Inflammatory macrophage treated with lipopolysaccharide for 1 hour (primary cell): ENCODE measurements at places on chromosomes 5 and 9.

GRCh38 chr9:35367451-35367850 lies 122.5 kb upstream of the RUSC2 start:
- no peak for DNase-seq

DNA sequence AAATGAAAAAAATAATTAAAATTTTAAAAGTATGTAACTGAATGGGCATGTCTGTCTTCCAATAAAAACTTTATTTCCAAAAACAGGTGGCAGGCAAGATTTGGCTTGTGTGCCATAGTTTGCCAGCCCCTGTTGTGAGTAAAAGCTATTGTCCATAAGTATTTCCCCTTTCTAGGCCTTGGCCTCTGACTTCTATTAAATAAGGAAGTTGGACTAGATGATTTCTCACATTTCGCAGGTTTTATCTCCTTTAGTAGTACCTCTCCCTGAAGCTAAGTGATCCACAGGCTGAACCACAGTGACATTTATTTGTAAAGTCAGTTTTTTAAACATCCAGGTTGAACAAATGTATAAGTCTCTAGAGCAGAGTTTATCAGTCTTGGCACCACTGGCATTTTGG lies 41.3 kb downstream of the RECK start:
- DNase-seq = peak; percentile 47

DNA sequence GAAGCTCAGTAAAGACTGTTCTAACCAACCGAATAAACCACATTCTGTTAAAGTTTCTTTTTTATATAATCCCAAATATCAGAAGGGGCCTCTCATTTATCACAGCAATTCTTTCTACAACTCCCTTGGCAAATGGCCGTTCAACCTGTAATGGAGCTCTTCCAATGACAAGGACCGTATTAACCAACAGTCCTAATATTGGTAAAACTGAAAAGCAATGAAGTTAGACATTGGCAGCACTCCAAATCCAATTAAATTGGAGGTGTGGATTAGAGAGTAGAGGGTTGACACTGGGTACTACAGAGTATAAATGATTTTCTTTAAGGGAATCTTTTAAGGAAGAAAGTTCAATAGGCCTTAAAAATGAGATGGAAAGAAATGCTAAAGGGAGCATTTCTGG lies 842 bp downstream of the TMED7 start:
- DNase-seq = no peak

- no peak for DNase-seq
Observed at GRCh38 chr5:83540105-83540504, 68.6 kb downstream of the VCAN start.

DNA sequence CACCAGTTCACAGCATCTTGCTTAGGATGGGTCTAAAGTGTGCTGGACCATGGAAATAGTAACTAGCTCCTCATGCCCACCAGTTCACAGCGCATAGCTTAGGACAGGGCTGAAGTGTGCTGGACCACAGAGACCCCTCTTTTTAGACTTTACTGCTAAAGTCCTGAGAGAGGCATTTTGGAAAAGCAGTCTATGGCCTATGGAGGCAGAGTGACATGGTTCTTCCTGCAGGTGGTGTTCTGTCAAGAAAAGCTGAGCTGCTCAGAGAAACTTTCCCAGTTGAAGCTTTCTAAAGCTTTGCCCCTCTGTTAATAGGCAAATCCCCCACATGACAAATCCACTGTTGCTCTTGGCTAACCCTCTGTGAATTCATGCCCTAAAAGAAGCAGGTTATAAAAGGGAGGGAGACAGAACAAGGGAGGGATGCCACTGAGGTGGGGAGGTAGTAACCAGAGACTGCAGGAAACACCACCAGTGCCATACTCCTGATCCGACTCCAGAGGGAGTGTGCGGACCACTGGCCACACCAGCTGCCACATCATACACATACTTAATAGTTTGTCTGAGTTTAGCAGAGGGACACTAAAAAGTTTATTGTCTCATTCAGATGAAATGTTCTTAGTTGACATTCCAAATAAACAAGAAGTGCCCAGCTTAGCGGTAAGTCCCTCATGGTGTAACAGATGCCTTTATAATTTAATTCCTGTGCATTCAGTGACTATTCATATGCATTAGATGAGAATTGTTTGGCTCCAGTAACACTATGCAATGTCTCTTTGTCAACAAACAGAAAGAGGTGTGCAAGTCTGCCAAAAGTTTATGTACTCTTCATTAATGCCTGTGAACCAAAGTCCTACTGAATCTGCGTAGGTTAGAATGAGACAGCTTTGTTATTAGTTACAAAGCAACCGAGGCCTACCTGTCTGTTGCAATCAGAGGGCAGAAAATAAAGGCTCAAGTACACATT lies 236.2 kb upstream of the NFIL3 start:
- DNase-seq = no peak

DNA sequence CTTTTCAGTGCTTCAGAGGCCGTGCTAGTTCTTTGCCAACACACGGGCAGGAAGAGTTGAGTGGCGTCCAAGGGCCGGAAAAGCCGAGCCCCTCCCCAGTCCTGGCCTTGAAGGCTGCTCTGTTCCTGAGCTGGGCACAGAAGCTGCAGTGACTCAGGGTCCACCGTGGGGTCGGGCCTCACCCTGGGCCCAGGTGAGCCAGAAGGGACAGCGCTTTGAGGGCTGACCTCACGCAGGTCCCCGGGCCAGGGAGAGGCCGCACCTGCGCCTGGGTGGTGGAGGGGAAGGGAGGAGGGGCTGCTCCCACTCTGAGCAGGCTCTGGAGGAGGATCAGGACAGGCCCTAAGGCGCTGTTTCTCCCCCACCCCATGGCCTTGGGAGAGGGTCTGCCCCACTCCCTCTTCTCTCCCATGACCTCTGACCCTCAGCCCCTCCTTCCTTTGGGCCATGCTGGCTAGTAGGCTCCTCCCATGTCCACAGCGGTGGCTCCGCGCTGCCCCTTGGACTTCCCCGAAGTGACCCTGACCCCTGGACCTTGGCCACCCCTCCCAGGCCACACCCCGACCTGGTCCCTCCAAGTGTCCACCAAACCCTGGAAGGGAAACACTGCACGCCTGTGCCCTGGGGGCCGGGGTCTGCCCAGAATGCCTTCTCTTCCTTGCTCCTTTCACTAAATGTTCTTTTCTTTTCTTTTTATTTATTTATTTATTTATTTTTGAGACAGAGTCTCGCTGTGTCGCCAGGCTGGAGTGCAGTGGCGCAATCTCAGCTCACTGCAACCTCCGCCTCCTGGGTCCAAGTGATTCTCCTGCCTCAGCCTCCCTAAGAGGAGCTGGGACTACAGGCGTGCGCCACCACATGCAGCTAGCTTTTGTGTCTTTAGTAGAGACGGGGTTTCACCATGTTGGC lies 19.7 kb upstream of the SLC6A19 start:
- DNase-seq = no peak

- DNase-seq = no peak
Observed at GRCh38 chr5:5350101-5350500, 72.4 kb upstream of the ICE1 start.

DNA sequence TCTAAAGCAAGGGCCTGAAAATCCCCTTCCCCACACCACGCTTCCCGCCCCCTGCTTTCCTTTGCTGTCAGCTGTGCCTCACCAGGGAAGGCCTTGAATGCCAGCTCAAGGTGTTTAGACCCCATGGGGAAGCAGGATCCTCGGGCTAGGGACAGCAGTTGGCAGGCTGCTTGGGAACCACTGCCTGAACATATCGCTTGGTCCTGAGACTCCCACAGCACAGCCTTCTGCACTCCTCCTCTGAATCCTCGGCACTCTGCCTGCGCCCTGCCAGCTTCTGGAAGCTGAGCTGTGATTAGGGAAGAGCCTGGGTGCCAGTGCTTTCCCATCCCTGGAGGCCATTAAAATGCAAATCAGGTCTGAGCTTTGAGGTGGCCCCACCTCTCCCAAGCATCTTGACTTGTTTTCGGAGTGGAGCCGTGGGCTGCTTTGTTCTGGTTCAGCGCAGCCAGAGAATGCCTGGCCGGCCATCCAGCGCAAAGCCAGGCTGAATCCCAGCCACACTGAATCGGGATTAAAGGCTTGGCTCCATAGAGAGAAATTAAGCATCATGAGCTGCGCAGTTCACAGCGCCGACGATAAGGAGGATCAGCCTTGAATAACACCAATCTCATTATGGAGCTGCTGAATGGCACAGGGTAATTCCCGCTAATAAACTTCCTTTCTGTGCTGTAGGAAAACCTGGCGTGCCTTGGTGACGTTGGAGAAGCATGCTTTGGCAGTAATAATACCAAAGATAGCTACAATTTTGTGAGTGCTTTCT lies 40.0 kb downstream of the AMBP start:
- no peak for DNase-seq

DNA sequence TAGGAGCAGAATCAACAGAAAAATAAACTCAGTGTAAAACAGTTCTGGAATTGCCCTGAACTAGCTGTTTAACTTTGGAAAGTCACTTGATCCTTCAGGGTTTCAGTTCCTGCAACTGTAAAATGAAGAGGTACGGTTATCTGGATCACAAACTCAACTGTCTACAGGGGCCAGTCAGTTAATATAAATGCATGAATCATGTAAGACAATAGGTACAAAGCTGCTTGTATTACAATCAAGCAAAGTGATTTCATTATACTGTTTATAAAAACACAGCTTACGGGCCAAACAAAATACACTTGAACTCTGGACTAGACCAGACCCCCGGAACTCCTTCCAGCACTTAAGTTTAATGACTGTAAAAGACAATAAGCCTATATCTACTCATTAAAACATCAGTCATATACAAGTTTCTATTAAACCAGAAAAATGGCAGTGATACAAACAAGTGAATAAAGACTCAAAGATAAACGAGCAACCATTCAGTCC lies 73.0 kb downstream of the MRPS27 start:
- DNase-seq = no peak

DNA sequence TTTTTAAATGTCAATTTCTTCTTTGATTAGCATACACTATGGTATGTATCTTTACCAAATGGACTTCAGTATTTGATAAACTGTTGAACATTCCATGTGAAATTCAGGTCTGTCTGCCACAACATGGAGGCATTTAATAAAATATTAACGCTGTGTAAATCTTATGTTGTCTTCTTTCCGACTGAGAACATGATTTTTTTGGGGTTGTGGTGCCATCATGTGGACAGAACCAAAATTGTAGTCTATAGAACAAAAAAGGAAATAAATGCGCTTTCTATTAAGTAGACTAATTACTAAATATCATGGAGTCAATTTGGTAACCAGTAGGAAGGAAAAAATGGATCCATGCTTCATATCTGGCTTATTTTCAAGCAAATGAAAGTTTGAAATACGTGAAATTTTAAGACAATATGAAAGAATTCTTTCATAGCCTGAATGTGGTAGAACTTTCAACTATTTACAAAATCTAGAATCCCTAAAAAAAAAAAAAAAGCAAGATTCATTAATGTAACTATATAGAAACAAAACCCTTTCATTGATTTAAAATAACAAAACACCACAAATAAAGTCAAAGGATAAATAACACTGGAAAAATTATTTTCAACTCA lies 2.8 kb upstream of the PLK2 start:
- DNase-seq = peak; percentile 58

DNA sequence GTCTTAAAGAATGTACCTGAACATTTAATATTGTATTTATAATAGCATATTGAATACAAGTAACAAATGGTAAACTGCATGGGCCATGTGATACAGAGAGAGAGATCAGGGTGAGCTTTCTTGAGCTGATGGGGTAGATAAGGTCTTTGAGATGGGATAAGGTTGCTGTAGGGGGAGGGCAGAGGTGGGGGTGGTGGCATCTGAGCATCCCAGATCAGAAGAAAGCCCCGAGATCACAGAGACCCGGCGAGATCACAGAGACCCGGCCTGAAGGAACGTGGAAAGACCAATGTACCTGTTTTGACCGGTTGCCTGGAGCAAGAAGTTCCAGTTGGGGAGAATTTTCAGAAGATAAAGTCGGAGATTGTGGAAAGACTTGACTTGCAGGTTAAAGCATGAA lies 6.6 kb downstream of the SMARCA2 start:
- DNase-seq = no peak

- no peak for DNase-seq
Observed at GRCh38 chr5:82560561-82560960, 282.4 kb upstream of the RPS23 start.

DNA sequence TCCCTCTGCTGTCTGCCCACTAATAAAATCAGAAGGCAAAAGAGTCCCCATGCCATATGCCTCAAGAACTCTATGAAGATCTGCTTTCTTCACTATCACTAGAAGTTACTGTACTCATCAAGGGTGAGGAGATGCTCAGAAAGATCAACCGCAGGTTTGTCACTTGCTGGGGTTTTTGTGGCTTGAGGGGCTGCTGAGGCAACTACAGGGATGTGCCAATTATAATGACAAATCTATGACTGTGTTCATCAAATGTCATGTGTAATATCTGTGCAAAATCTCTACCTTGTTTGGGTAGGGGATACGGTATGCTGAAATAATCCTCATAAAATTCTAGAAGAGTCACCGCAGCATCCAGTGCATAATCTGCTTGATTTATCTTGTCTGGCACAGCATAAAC lies 13.0 kb downstream of the ERAP1 start:
- DNase-seq = no peak

GRCh38 chr9:5453004-5453403 lies 2.7 kb downstream of the CD274 start:
- DNase-seq = no peak

GRCh38 chr9:6006749-6007057 lies 8.7 kb downstream of the RANBP6 start:
- DNase-seq = peak; percentile 80

DNA sequence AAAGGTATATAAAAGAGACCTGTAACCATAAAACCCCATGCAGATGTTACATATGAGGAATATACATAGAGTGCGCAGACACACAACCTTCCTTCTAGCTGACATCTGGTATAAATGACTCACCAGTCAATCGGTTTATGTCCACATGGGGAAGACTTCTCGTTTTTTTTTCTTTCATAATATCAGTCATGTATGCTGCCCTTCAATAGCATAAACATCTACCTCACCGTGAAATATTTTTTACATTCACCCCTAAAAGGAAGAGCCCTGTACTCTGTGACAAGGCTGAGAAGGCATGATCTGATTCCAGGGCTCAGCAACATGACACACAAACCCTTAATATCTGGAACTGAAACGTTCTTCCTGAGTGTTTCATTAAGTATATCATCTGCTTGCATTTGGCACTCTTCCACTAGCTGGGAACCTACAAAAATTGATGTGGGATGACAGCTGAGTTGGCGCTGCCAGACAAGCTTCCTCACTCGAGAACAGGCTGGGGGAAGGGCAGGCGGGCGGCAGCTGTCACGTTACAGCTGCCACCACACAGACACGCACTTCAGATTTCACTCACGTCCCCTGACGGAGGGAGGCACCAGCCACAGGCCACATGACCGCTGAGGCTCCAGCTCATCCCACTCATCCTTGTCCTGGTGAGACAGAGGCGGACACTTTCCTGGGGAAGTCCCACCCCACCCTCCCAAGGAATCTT lies 74.2 kb downstream of the SHB start:
- DNase-seq = peak; percentile 71

- DNase-seq = no peak
Observed at GRCh38 chr9:6641961-6642360, 3.6 kb downstream of the GLDC start.
